ENCODE measurements at places on chromosomes 1 and 21.

DNA sequence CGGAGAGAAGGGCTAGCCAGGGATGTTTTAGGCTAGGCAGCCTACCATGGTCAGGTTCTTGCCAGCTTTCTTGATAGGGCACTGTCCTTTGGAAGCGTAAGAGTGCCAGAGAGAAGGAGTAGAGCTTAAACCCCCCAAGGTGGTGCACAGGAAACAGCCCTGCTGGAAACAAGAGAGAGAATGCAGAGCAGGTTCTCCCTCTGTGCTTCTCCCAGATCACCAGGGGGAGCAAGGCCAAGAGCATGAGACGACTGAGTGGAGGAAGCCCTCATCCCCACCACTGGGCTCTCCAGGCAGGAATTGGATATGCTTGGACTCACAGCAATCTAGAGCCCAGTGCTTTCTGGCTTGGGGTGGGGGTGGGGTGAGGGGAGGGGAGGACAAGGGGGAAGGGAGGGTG, 49.8 kb downstream of the ATP2B4 start:
- DNase-seq: no peak

DNA sequence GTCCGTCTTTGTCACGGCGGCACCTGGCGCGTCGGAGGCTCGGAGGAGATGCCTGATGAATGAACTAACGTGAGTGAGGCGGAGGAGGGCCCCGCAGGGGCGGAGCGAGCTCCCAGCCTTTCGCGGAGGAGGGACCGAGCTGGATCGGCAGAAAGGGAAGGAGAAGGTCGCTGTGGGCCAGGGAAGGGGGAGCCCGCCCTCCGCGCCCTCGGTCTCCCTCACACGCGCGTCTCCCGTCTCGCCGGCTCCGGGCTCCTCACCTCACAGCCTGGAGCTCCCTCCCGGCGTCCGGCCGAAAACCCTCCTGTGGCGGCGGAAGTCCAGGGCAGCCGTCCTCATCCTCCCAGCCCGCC, 519 bp downstream of the ZNF496 start:
- peak; percentile 74 for DNase-seq

DNA sequence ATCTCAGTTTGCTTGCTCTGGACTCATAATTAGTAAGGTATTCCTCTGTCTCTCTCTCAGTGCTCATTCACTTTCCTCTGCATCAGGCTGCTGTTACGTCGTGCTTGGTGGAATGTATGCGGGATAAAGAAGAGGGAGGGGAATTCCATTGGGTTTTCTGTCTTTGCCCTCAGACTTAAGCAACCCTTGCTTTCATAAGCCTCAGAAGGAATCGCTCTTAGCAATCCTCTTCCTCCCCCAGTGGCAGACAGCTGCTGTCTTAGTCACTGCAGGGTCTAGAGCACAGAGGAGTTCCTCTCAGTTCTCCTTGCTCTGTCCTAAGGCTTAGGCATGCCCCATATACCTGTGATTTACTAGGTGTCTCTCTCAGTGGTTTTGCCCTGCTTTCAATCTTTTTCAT, 19.1 kb upstream of the NTMT2 start:
- no peak for DNase-seq

DNA sequence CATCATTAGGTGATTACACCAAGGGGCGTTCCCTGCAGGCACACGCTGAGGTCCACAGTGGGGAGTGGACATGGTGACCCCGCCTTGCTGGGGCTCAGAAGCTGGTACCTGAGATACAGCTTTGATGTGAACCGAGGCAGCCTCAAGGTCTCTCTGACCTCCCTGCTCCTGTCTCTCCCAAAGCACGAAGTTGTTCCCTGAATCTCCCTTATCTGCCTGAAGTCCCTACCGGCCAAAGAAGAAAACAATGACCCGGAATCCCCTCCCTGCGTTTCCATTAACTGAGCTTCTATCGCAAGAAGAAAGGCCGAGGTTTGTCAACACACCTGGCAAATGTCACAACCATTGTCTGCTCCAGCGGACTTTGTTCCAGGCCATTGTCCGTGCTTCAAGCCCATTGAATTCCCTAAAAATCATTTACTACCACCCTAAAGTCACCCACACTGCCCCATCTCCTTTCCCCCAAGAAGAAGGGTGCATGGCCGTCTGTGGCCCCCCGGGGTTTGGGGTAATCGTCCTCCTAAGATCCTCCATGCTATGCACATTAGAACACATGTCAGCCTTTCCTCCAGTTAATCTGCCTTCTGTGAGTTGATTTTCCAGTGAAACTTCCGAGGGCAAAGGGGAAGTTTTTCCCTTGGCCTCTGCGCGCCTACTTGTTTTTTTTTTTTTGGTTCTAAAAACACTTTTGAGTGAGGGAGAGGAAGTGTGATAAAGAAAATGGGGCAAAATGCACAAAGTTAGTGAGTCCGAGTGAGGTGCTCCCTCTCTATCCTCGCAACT, 48.1 kb upstream of the COL18A1 start:
- DNase-seq: no peak

DNA sequence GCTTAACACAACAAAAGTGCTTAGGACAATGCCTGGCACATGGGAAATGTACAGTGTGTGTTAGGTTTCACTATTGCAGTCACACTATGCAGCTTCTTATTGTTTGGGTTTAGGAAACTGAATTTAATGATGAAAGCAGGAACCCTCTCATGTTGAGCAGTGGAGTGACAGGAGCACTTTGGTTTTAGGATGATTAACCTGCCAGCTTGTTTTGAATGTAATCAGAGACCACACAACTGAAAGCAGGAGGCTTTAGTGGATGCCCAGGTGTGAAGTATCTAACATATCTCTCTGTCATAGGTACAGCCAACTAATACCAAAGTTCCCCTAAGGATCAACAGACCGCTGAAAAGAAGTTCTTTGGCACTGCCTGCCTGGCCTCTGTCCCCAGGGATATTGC, 406.9 kb upstream of the USP24 start:
- DNase-seq: no peak

DNA sequence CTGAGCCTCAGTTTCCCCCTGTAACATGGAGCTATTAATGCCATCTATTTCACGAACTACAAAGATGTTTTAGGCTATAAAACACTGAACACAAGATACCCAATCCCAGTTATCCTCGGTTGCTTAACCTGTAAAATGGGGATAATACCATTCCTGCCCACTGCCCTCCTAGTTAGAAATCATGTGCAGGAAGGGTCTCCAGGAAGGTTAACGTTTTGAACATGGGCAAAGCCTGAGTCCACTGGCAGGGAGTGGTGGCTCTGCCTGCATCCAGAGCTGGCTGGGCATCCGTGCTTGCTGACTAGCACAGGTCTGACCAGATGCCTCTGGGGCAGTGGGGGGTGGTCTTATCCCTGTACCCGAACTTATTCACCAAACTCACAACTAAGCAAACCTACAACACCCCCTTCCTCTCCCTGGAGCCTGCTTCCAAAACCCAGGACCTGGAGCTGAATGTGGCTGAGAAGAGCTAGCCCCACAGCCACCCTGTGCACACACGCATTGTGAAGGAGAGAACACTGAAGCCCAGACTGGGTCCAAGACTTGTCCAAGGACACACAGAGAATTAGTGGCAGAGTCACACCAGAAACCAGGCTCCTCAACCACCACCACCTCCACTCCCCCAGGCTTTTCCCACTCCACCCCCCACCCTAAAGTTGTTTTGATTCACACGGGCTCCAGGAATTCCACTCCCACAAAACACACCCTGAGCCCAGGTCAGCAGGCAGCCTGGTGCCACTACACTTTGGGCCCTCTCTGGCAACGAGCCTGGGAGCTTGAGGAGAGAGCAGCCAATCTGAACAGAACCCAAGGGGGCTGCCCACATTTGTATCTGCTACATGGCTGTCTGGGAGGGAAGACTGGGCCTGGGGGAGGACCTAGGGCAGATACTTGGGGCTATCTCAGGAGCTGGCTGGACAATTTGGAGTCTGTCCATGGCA, 1.6 kb downstream of the E2F2 start:
- no peak for DNase-seq

DNA sequence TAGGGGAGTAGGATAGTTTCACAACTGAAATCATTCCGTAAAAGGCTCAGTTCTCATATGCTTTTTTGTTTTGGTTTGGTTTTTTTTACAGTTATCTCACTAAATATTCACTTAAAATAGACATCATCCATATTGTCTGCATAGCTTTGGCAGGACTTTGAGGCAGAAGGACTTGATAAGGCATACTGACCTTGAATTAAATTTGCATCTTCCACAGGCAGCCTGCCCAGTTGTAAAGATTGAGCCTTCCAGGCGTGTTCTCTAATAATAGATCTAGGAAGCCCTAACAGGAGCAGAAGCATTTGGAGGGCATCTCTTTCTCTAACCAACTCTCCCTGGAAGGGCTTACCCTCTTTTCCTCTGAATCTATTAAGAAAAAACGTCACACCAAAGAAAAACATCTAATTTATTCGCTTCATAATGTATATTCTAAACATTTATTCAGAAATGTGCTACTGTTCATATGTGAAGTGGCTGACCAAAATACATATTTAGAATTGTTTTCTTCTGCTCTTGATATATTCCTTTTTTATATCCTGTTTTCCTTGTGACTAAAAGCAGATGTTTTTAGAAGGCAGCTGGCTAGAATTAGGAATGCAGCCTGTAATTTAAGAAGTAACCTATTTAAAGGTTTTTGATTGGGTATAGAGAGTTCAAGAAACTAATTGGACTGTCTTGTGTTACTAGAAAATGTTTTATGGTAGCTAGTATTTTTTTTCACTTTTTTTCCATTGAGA, 20.2 kb downstream of the DESI2 start:
- no peak for DNase-seq

DNA sequence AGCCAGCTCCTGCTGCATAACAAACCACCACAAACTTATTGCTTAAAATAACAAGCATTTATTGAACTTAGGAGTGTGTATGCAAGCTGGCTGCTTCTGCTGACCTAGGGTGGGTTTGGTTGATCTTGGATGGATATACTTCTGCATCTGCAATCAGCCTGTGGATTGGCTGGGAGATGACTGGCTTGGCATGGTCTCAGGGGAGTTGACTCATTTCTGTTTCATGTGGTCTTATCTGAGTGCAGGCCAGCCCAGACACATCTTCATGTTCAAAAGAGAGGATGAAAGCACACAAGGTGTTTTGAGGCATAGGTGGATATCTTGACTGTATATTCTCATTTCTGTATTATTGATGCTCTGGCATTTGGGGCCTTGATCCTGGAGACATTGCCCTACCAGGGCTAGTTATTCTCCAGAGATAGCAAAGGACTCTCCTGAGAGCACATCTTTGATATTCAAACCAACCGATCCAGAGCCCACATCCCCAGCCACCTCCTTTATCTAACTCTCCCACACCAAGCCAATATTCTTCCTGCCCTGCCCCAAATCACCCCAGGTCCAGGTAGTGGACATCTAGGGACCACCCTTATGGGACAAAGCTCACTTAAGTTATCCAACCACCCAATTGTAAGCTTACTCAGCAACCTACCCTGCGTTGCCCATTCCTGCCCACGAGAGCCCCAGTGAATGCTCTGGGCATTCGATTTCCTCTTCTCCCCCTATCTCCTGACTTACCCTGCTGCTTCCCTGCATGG, 350.8 kb downstream of the PTPRU start:
- no peak for DNase-seq

All from T-helper 2 cell treated with Interferon-gamma antibody and Interleukin-4, amounts not matched to agents 5 μg/mL and 100 μg/mL, for 36 hours (primary cell).